Prostate gland (tissue), 2 donors: ENCODE measurements at places on chromosomes 12 and 14. TPM values are rescaled to one million over a fixed set of nuclear protein-coding genes. Genes with fewer than 3 reads are reported as not detected.

DNA sequence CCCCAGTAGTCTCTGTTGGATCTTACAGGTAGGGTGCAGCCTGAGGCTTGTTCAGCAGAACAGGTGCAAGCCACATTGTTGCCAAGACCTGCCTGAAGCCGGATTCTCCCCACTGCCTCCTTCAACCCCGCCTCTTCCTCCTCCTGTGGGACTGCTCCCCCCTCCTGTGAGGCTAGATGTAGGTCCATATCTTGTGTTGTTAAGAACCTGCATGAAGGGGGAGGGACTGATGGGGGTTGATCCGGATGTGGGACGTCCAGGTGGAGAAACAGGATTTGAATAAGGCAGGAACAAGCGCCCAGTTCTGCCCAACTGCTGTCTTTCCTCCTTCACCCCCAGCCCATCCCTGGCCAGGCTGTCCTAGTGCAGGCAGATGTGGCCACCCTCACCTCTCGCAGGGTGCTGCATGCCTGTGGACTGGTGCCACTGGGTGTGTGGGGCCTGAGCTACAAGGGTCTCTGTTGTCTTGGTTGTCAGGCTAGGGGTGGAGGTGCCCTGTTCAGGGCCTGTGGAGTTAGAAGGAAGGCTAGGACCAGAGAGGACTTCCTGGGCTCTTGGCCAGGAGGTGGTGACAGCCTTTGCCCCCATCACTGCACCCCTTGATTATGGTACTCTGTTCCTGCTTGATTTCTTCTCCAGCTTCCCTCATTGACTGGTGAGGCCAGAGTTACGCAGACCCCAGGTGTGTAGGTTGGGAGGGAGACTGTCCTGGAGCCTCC is 1.4 kb downstream of the NR4A1 start:
- DNase-seq: peak; percentile 85

DNA sequence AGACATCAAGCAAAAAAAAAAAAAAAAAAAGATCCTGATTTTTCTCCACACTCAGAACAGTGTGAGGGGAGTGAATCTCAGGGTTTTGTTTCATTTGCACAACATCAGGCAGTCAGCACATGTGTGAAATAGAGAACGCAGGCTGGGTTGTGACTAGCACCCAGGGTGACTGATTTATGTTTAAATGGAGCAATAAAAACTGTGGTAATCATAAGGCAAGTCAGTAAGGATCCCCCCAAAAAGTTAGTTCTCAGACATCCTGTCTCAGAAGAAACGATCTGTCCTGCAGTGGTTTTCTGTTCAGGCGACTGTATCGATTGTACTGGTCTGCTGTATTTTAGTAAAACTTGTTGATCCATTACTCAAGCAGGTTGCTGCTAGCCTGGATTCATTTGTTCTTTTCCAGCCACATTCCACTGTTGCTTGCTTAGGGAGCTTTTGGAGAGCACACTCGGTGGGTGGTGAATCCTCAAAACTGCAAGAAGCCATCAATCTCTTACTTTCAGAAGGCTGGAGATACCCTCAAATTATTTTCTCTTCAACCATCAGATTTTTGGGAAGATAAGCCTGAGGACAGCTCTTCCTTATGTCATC is 107.1 kb downstream of the DACT1 start:
- no peak for DNase-seq

DNA sequence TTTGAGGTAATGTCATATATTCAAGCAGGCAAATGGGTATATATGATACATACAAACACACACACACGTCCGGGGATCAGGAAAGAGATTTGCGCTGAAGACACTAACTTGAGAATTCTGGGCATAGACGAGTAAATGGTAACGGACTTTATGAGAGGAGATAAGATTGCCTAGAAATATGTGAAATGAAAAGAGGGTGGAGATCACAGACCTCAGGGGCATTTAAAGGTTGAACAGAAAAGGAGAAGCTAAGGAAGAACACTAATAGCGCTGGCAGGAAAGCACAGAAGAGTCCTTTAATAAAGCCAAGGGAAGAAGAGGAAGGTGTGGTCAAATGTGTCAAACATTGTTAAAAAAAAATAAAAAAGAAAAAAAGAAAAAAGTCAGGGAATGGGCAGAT is 13.1 kb downstream of the CRY1 start:
- no peak for DNase-seq

DNA sequence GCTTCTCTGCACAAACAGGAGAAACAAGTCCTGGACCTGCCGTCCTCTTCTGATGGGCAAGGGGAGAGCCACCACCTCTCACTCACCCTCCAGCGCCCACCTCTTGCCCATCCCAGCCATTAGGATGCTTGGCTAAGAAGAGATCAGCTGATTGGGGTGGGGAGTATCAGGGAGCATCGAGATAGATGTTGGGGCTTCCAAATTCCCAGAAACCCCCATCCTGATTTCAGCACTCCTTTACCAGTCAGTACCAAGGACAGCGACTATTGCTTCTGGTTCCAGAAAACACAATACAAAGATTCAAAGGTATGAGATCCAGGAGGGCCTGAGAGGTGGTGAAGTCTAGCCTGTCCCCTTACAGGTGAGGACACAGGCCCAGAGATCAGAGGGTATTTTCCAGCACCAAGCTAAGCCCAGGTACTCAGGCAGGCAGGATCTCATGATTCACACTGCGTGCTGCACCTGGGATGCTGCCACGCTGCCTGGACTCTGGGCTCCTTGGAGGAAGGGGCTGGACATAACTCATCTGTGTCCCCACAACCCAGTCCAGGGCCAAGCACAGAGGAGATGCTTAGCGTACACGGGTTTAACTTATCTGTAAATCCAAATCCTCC is 76.6 kb downstream of the TUNAR start:
- DNase-seq: no peak

DNA sequence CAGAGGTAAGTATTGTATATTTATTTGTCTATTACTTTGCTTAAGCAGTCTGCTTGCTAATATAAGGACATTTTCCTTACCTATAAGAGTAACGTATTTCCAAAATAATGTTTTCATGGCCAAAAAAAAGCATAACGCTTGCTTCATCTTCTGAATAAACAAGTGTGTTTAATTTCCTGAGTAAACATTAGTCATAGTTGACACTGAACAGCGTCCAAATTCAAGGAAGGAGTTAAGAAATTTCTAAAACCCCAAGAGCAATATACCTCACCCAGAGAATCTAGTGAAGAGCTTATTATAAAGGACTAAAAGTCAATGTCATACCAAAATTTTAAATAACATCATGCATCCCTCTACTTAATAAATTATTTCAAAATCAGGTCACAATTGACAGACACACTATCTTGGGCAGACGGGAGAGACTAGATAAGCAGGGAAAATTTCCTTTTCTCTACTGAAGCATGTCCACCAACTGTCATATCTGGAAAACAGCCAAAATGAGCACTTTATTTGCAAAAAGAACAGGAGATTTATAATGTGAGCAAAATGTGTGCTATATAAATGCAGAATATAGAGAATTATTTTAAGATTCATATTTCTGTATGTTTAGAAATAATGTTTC is 25.1 kb downstream of the ANKS1B start:
- no peak for DNase-seq

DNA sequence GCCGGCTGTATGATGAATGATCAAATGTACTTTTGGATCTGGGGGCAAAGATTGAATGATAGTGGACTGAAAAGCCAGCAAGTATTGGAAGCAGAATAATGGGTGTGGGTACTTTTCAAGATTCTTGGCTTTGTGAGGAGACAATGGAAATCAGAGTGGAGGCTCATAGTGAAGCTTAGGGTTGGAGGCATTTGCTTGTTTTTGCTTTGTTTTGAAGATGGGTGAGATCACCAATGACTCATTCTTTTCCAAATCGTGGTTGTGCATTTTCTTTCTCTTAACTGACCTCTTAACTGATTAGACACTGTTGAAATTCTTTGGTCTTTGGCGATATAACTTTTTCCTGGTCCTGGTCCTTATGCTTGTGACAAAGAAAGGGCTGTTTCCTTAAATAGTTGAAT is 54.4 kb downstream of the PELI2 start:
- DNase-seq: no peak

- no peak for DNase-seq
These were observed 34.0 kb downstream of the MNAT1 start for GRCh38 chr14:60768602-60769001.

DNA sequence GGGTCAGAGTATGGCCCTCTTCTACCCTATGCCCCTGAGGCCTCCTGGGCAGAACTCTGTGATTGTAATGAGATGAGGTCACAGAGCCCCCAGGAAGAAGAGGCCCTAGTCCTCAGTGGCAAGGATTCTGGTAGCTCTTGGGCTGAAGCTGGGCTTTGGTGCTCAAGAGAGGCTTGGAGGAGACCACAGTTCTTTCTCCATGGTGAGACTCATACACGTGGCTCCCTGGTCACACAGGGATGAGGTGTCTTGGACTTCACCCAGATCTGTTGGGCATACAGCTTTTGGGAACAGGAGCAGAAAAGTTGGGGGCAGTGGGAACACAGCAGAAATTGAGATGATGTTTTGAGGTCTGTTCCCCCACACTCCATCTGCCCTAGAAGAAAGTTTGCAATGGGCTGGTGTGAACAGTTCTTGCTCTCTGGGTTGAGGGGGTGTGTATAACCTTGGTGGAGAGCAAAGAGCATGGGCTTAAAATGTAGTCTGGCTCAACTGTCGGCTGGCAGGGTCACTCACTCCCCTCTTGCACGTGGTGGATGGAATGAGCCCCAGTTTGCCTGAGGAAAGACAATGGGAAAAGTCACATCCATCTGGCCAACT is at the start of gene KRT86:
Gene KRT86 (plus strand): TSS at position 125 of the 600 bp plus-strand sequence. CDS start 27,272 bp downstream, outside the sequence.
- DNase-seq: no peak

- DNase-seq: no peak
These were observed 11.8 kb downstream of the P2RX7 start for GRCh38 chr12:121144416-121144914.

- DNase-seq: no peak
These were observed 576.8 kb upstream of the TMEM132C start for GRCh38 chr12:127690161-127690560.

- DNase-seq: no peak
These were observed 66.0 kb downstream of the DENND5B start for GRCh38 chr12:31524791-31525495.

Gene TSPAN19
- total RNA-seq: 0.41 TPM

Gene ITGA7
- total RNA-seq: 37.0 TPM

Gene HAL
- total RNA-seq: 0.27 TPM

Gene AP5M1
- 22.6 TPM for total RNA-seq

Gene SLC6A12
- total RNA-seq: 1.0 TPM

Gene SERPINA10
- not detected for total RNA-seq
